AG09309 (cell line): ENCODE measurements at places on chromosomes 4 and X.

DNA sequence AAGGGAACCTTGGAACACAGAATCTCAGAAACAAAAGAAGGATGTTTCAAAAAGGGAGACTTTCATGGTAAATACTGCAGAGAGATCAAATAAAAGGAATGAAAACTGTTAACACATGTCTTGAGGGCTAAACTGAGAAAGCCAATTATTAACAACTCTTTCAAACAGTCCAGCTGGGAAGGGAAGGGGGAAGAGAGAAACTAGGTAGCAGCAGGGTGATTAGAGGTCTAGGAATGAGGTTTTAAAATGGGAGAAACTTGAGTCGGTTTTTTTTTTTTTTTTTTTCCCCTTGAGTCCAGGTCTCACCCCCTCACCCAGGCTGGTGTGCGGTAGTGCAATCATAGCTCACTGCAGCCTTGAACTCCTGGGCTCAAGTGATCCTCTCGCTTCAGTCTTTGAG, 4.3 kb downstream of the BCLAF3 start:
- DNase-seq: no peak

DNA sequence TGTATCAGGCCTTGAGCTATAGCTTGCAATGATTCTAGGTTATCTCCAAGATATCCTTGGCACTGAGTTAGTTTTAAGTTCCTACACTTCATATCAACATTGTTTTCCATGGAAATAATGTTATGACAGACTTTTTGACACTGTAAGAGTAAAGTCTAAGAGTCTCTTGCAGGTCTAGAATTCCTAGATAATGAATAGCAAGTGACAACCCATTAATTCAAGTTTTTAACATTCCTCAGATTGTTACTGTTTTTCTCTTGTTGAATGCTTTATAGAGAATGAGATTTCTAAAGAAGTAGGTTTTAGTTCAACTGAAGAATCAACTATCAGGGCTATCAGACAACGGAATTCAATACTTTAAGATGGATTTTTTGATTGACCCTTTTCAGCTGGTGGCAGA, 276.1 kb downstream of the PPP3CA start:
- DNase-seq: no peak

DNA sequence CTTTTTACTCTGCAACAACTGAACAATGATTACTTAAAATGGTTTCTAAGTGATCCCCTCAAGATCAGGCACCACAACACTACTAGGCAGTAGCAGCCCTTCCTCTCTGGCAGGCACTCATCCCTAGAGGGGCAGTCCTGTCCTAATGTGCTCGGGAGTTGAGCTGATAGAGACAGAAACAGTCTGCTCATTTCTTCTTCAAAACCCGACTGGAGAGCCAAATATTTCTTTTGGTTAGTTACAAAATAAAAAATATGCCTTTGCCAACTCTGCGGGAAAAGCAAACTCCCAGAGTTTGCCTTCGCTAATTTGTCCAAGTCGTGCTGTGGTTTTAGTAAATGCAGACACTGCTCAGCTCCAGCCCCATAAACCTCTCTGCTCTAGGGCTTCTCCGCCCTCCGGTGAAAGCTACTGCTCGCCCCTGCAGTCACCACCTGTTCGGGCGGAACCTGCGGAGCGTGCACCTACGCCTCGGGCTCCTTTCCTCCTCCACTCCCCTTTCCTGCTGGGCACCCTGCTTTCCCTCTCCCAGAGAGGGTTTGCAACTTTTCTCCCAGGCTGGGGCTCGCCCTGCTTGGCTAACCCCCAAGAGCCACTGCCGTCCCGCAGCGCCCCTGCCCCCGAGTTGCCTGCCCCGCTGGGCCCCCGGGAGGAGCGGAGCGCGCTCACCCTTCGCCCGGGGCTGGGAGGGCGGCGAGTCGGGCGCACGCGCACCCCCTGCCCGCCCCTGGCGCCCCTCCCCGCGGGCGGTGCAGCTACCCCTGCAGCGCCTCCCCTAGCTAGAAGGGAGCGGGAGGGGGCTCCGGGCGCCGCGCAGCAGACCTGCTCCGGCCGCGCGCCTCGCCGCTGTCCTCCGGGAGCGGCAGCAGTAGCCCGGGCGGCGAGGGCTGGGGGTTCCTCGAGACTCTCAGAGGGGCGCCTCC, at the start of gene NPNT:
NPNT (plus strand) TSS at position 812 of the 923 bp plus-strand sequence. CDS start 182 bp downstream, outside the sequence.
- DNase-seq: no peak

GRCh38 chr4:152072001-152072485, 311.2 kb upstream of the GATB start:
- DNase-seq: no peak

GRCh38 chrX:143635915-143636314, at the start of gene SLITRK4:
Gene SLITRK4, minus strand, starts transcription at chrX:143636101. Its CDS starts 4,993 bp downstream, at chrX:143631108.
- DNase-seq: no peak

- no peak for DNase-seq
These were observed 242.9 kb upstream of the PRPS2 start for GRCh38 chrX:12548341-12548740.

GRCh38 chr4:70564033-70564432, 28.0 kb upstream of the AMBN start:
- DNase-seq: no peak
